GM19239 (cell line): ENCODE measurements at places on chromosomes 1 and 21.

- no peak for DNase-seq
Measured at GRCh38 chr1:61585714-61586113, 139.2 kb downstream of the TM2D1 start.

DNA sequence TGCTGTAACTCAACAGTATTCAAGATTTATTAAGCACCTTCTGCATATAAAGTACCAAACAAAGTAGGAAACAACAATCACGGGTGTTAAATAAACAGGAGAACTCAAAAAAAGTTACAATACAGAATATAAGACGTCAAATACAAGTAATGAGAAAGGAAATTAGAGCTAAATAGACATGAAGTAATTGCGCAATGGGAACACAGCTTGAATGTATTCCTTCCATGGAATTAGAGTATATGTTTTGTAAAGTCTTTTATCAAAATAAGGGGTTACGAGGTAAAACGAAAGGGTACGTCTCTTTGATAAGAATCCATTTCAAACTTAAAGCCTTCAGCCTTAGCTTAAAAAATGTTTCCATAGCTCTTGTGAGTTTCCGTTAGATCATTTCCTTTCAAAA is 109.1 kb downstream of the SPATA6 start:
- DNase-seq, result no peak

DNA sequence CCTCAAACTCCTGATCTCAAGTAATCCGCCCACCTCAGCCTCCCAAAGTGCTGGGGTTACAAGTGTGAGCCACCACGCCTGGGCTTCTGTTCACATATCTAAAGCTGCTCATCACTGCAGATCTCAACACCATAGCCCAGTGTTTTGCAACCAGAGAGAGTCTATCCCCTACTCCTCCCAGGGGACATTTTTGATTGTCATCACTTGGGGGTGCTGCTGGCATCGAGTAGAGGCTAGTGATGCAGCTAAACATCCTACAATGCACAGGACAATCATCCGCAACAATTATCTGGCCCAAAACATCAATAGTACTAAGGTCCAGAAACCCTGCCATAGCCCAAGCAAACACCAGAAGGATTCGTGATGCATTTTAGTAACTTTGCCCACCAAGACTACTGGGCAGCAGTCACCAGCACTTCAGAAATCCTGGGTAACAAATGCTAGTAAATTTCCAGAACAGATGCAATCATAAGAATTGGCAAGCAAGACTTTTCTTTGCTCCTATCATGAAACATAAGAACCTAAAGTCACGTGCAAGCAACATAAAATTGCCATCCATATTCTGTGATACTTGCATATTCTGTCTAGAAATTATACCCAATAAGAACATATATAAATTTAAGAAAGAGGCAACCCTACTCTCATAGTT is 159.2 kb downstream of the APP start:
- no peak for DNase-seq

DNA sequence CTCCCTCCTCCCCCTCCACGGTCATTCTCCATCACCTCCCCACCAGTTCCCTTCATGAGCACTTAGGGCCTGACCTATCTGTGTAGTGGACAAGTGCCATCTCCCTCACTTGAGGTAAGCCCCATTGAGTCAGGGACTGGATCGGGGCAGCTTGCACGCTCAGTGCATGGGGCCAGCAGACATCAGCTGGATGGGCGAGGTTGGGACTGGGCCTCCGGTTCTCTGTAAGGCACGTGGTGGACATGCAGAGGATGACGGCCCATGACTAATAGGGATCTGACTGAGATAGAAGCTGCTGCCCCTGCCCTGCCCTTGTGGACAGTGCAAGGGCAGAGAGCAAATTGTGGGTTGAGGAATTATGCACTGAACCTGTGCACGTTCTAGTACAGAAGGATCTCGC is 120.4 kb upstream of the C1orf174 start:
- DNase-seq, result no peak

DNA sequence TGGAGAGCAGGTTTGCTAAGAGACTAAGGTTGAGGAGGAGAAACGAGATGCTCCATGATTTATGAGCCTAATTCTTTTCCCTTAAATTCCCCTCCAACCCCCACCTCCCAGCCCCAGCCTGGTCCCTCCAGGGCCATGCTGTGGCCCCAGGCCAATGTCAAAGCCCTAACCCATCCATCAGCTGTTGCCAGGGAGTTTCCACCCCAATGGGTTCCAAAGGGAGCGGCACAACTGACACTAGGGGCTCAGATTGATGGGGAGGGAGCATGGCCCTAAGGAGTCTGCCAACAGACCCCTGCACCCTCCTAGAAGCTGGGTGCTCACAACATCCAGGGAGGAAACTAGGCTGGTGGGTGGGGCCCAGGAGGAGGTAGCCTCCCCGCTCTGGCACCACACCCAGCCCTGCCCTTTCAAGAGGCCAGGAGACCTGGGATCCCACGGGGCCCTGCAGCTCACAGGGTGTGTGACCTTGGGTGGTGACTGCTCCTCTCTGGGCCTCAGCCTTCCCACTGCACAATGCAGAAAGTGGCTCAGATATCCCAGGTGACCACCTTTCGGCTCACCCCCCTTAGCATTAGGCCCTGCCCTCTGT is 12.9 kb downstream of the AHDC1 start:
- DNase-seq, result no peak

DNA sequence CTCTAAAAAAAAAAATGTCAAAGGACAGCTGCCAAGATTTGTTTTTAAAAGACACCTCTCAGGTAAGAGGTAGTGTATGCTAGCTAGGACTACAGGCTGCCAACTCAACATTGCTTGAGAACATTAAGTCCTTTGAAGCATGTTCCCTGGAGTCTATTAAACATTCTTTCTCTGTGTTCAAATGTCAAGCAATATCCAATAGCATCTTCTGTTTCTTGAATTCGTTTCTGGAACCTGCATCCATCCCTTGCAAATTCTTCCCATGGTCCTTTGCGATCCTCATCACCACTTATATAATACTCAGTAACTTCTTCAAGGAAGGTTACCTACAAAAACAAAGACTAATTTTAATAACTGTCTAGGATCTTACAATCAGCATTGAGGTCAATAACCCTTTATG is 5.6 kb downstream of the PPP1R15B start:
- no peak for DNase-seq

DNA sequence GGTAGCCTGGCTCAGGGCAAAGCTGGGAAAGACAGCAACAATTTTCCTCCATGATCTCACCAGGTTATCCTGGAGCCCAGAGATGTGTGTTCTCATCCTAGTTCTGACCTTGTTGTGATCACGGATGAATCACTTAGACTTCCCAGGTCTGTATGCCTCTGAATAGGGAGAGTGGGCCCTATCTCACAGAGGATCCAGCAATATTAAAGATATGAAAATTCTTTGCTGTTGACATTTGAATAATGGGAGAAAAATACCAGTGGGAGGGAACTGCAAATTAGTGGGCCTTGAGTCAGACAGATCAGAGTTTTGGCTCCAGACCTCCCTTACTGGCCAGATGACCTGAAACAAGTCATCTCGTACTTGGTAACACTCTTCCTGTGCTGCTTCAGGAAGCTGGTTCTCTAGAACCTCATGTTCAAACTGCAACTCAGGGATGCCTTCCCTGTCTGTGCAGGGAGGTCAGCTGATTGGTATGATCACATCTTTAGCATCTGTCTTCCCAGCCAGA is 32.8 kb upstream of the RNF19B start:
- no peak for DNase-seq

- no peak for DNase-seq
Measured at GRCh38 chr1:191714845-191715244, 443.4 kb upstream of the RGS18 start.

DNA sequence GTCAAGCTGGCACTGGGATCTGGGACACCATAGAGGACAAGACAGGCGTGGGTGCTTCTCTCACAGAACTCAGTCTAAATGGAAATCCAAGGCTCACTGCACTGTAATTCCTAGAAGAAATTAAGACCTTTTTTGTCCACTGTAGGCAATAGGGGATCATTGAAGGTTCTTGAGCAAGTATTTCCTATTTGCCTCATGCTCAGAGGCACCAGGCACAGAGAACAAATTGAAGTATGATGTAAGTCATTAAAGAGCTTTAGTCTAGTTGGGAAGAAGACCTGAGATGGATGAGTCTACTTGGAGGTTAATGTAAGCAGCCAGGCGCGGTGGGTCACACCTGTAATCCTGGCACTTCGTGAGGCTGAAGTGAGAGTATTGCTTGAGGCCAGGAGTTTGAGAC is 34.6 kb downstream of the EIF2D start:
- DNase-seq, result no peak

- DNase-seq, result no peak
Measured at GRCh38 chr1:18789246-18789645, 70.2 kb downstream of the TAS1R2 start.

DNA sequence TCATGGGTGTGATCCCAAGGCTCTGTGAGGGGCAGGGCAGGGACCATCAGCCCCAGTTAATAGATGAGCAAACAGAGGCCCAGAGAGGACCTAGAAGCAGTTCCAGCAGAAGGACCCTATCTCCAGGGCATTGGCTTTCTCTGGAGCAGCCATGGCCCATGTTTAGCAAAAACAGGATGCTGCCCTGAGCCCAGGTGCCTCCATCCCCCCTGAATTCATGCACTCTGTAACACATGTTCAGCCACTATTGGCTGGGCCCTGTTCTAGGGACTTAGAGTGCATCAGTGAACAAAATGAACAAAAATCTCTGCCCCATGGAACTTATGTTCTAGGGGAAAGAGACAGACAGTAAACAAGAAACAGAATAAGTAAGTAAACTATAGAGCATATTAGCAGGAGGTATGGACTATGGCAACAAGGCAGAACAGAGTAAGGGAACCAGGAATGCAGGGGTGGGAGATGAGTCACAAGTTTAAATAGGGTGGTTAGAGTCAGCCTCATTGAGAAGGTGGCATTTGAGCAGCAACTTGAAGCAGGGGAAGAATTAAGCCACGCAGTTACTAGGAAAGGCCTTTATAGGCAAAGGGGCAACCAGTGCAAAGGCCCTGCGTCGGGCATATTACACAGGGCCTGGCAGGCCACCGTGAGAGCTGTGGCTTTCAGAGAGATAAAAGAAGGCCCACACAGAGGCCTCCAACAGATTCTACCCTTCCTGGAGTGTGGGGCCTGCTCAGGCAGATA is 185.9 kb upstream of the EDN2 start:
- no peak for DNase-seq

GRCh38 chr1:53362270-53362669 is 34.4 kb upstream of the LRP8 start:
- no peak for DNase-seq

GRCh38 chr1:101653482-101653946 is 343.2 kb downstream of the OLFM3 start:
- DNase-seq, result no peak

DNA sequence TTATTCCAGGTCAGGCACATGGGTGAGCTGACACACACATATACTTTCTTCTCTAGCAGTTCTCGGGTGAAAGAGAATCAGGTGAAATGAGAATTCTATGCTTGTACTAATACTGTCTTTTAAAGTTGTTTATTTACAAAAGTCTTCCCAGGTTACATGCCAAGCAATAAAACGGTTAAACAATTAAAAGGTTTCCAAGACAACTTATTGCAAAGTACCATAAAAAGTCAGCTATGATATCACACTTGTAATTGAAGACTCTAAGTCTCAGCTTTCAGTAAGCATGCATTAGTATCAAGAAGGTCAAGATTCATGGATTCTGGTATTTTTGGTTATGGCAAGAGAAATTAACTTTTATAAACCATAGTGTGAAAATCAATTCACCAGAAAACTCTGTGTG is 171.4 kb downstream of the PDE4B start:
- DNase-seq, result no peak

- DNase-seq, result no peak
Measured at GRCh38 chr21:35206141-35207125, 157.3 kb upstream of the RUNX1 start.

DNA sequence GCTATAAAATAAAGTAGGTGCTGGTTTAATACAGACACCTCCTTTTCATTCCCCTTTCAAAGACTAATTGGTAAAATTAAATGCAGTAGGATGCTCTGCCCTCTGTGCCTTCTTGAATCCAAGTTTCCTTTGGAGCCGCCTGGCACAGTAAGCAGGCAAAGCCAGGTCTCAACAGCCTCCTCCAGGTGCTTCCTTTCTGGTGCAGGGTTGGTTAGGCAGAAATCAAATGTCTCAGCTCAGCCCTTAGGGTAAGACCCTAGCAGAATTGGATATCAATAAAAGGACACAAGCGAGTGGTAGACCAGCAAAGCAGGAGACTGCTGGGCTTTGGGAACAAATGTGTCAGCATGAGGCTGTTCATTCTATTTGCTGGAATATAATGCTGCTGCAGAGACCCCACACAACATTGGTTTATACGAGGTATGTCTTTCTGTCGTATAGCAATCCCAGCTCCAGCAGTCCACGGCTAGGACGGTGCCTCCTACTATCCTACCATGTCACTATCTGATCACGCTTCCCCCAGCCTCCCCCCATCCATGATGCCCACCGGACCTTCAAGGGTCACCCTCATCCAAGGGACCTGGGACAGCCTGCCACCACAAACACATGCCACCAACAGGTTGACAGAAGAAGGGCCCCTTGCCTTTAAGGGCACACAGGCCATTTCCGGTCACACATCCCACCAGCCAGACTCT is 58.4 kb downstream of the CAPN2 start:
- no peak for DNase-seq

DNA sequence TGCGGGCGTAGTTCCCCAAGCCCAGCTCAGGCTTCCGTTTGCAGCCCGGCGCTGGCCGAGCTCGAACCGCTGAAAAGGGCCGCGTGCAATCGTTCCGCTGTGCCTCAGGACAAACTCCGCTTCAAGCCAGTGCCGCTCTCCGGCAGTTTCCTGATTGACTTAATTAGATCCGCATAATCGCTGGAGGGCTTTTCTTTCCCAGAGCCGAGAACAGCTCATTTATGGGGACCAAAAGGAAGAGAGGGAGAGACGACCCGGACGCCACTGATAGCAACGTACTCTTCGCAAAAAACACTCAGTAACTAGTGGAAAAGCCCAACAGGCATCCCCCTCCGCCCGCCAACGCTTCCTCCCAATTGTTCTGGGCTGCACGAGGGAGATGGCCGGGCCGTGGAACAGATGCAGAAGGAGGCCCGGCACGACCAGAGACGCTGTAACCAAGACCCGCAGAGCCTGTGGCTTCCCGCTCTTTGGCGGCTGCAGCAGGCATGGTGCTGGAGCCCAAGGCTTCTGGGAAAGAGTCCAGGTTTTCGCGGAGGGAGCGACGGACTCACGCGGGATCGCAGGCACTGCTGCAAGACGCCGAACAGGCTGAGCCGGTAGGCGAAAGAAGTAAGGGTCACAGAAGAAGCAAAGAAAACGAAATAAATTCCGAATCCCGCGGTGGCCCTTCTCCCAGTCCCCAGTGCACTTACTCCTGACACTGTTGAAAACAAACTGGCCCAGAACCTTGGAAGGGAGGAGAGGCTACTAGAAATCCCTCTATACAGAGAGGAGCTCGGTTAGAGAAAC is 3.6 kb upstream of the FOXD2 start:
- DNase-seq, result no peak
